ENCODE measurements at places on chromosomes 5 and 9.

DNA sequence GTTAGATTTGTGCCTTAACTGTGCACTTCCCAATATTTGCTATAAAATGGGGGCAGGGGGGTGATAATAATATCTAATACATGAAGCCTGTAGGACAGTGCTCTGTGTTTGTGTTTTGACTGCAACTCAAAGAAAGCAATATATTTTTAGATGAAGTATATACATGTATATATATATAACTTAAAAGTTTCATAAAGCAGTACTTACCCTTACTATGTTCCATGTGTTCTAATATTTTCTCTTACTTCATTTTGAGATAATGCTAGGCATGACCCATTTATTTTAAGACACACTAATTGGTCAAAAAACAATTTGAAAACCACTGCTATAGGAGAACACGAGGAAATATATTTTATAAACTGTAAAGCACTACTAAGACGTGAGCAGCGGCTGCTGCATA is 2.4 kb downstream of the TRIM52 start:
- DNase-seq, result no peak

- DNase-seq, result no peak
Measured at GRCh38 chr9:127878652-127879390, 1.3 kb upstream of the AK1 start.

DNA sequence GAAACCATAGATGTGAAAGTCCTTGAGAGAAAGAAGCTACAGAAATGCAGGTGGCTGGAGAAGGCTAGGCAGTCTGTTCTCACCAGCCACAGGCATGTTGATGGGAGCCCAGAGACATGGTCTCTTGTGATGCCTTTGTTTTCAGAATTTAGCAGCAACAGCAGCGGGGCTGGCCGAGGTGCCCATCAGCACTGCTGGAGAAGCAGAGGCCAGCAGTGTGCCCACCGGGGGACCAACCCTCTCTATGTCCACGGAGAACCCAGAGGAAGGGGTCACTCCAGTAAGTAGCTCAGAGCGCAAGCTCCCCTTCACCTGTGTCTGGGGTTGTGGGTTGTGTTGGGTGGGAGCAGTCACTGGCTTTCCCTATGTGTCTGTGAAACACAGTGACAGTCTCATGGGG is 59.6 kb downstream of the COL15A1 start:
- no peak for DNase-seq

- no peak for DNase-seq
Measured at GRCh38 chr5:171312129-171312974, 3.3 kb downstream of the TLX3 start.

GRCh38 chr5:150161242-150162141 is 5.1 kb upstream of the CDX1 start:
- DNase-seq, result peak; percentile 56

DNA sequence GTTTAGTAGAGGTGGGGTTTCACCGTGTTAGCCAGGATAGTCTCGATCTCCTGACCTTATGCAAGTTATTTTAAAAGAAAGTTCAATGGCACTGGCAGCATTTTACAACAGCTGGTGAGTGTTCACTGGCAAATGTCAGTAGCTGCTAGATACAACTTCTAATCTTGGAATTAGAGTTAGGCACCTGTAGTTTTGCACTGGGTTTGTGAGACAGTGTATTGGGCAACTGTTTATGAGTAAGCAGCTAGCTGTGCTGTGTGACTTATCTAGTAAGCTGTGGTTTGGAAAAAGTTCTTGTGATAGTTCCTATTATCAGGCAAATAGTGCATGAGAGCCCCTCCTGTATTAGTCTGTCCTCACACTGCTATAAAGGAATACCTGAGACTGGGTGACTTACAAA is 61.5 kb downstream of the UBE2QL1 start:
- DNase-seq, result no peak

GRCh38 chr9:130642926-130643325 is 21.5 kb upstream of the PRDM12 start:
- no peak for DNase-seq

- DNase-seq, result no peak
Measured at GRCh38 chr5:178297751-178298150, 65.1 kb upstream of the PHYKPL start.

Data from AML-193 (cell line).